IMR-90 (cell line): ENCODE measurements at places on chromosomes 3 and 15. TPM values are rescaled to one million over a fixed set of nuclear protein-coding genes. Genes with fewer than 3 reads are reported as not detected.

- H3K27me3 ChIP-seq = no peaks in the 10 kb centered on the region
- peaks cover 21% of the 10 kb centered on the region for H3K36me3 ChIP-seq
- peak overlapping the region; percentile 41 for H3K27ac ChIP-seq
- H3K4me3 ChIP-seq = no peak overlapping the region
- H3K4me1 ChIP-seq = peaks cover 24% of the 10 kb centered on the region
- DNase-seq = peak; percentile 99
Observed at GRCh38 chr3:138078901-138079344, 36.5 kb downstream of the DZIP1L start.

- no peaks in the 10 kb centered on the region for H3K36me3 ChIP-seq
- no peak overlapping the region for H3K27ac ChIP-seq
- peaks cover 1% of the 10 kb centered on the region; the same call in 1 of the 2 replicates for H3K27me3 ChIP-seq
- DNase-seq = peak; percentile 76
Observed at GRCh38 chr3:56702490-56703315, 19.6 kb upstream of the TASOR start.

DNA sequence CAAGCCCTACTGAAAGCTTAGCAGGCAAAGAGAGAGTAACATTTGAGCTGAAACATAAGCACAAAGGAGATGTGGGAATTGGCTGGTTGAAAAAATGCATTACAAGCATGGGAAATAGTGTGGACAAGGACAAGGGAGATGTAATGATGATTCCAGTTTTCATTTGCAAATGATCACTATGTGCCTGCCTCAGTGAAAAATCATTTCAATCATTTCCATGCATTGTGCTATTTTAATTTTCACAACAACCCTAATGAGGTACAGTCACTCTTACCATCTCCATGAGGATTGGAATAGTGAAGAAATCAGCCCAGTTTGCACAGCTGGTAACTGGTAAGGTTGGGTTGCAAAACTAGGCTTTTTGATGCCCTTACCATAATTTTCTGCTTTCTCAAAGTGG, 123.2 kb downstream of the ARNT2 start:
- no peak for DNase-seq
- H3K27me3 ChIP-seq = no peaks in the 10 kb centered on the region
- peaks cover 22% of the 10 kb centered on the region for H3K4me1 ChIP-seq

GRCh38 chr3:64861684-64862083, 173.9 kb upstream of the ADAMTS9 start:
- no peak overlapping the region for H3K4me3 ChIP-seq
- no peaks in the 10 kb centered on the region for H3K27me3 ChIP-seq
- no peak for DNase-seq
- H3K4me1 ChIP-seq = peaks cover 2% of the 10 kb centered on the region; the same call in 1 of the 2 replicates

Gene HIGD2B
- not detected in 2 replicates for polyA plus RNA-seq

Gene PYDC2
- not detected in 2 replicates for polyA plus RNA-seq

DNA sequence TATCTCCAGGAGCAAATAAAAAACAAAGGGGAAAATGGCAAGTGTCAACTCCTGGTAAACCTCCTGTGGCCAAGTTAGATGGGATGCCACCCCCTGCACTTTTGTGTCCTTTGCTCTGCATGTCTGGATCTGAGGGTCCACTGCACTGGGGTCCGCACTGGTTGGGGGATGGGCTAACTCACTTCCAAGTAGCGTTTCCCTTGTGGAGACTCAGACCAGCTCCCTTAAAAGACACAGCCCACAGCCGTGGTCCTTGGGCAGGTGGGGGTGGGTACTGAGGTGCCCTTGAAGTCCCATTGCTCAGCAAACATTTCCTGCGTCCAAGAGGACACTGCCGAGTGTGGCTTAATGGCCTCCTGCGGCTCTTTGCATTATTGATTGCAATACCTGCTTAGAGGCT, 188.2 kb downstream of the MEGF11 start:
- no peaks in the 10 kb centered on the region for H3K4me1 ChIP-seq
- DNase-seq = no peak
- H3K27ac ChIP-seq = no peak overlapping the region
- H3K27me3 ChIP-seq = peaks cover 24% of the 10 kb centered on the region
- no peaks in the 10 kb centered on the region for H3K36me3 ChIP-seq

DNA sequence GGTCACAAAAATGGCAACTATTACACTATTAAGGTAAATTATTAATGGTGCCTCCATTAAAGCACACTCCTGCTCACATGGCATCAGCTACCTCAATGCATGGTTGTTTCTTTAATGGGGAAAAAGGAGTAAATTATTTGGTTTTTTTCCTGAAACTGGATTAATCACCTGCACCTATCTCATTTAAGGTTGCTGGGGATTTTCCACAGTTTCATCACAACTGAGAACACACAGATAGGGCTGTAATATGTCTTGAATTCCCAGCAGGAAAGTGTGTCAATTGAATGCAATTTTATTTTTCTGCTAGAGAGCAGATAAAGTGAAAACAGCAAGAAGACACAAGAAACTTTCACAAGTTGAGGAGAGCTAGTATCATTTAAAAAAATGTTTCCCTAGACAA, 36.4 kb downstream of the RFTN1 start:
- peaks cover 36% of the 10 kb centered on the region for H3K4me1 ChIP-seq
- no peak overlapping the region for H3K4me3 ChIP-seq
- H3K27ac ChIP-seq = peak overlapping the region; percentile 74; the same call in 1 of the 2 replicates
- H3K27me3 ChIP-seq = no peaks in the 10 kb centered on the region
- peak; percentile 57 for DNase-seq

DNA sequence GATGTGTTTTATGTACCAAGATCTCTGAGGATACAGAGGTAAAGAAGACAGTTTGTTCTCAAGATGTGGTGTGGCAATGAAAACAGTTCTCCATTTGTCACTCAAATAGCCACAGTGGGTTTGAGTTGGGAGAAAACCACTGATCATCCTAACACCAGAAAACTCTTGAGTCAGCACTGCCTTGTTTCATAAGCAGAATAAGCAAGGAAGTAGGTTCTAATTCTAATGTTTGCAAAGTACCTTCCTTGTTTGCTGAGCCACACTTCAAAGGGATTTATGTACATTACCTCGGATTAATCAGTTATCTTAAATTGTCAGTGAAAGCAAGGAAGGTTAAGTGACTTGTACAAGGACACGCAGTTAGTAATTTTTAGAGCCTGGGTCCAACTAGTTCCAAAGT, 107.8 kb upstream of the BOC start:
- H3K4me3 ChIP-seq = no peak overlapping the region
- peaks cover 27% of the 10 kb centered on the region for H3K27me3 ChIP-seq
- peaks cover 9% of the 10 kb centered on the region for H3K4me1 ChIP-seq
- no peak for DNase-seq
- H3K27ac ChIP-seq = no peak overlapping the region

- H3K27ac ChIP-seq = no peak overlapping the region
- no peaks in the 10 kb centered on the region for H3K4me1 ChIP-seq
- no peaks in the 10 kb centered on the region for H3K27me3 ChIP-seq
- no peaks in the 10 kb centered on the region for H3K36me3 ChIP-seq
Observed at GRCh38 chr3:138493804-138494606, 59.6 kb downstream of the ESYT3 start.

DNA sequence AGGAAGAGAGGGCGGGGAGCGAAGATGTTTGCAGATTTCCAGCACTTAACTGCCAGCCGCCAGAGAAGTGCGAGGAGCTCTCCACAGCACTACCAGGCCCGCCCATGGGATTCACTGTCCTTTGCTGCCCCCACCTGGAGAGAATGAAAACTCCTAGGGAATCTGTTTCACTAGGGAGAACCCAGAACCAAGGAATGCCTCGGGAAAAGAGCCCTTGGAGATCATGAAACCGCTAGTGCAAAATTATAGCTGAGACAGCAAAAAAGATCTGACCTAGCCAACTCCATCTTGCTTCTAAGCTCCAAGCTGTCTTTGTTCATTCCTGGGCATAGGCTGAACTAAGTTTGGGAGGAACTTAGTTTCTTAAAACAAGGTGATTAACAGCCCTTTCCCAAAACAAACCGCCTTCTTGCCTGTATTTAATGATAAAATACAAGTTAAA, 82.6 kb upstream of the GCNT3 start:
- H3K4me1 ChIP-seq = no peaks in the 10 kb centered on the region
- DNase-seq = peak; percentile 81
- no peaks in the 10 kb centered on the region for H3K36me3 ChIP-seq
- no peak overlapping the region for H3K4me3 ChIP-seq
- no peak overlapping the region for H3K27ac ChIP-seq
- peaks cover 8% of the 10 kb centered on the region for H3K27me3 ChIP-seq

DNA sequence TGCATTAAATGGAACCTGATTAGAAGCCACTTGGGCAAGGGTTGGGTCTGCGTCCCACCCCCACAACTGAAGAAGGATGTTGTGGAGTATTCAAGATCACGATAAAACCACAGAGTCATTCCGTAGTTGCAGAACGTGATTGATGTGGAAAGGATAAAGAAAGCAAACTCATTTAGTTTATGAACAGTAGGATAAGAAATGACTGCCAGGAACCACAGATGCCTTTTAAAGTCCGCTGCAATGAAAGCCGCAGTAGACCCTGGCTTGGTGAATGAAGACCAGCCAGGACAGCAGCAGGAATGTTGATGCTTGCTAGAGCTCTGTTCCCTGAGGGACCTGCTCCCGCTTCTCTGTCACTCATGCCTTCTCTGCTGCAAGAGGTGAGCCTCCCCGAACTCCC, 111.5 kb downstream of the GABRG3 start:
- H3K4me1 ChIP-seq = no peaks in the 10 kb centered on the region
- no peaks in the 10 kb centered on the region for H3K27me3 ChIP-seq
- H3K4me3 ChIP-seq = no peak overlapping the region
- H3K27ac ChIP-seq = no peak overlapping the region
- no peak for DNase-seq
- no peaks in the 10 kb centered on the region for H3K36me3 ChIP-seq

GRCh38 chr15:90225504-90226234, 8.1 kb downstream of the CIB1 start:
- H3K27me3 ChIP-seq = no peaks in the 10 kb centered on the region
- peaks cover 58% of the 10 kb centered on the region for H3K36me3 ChIP-seq
- no peak overlapping the region for H3K4me3 ChIP-seq

Gene IDH2
- 84.2 and 84.9 TPM in 2 replicates for polyA plus RNA-seq

GRCh38 chr3:65112751-65113300, 425.0 kb upstream of the ADAMTS9 start:
- no peak overlapping the region for H3K4me3 ChIP-seq
- no peak for DNase-seq
- no peaks in the 10 kb centered on the region for H3K4me1 ChIP-seq
- no peak overlapping the region for H3K27ac ChIP-seq
- peaks cover 3% of the 10 kb centered on the region; the same call in 1 of the 2 replicates for H3K27me3 ChIP-seq
- H3K36me3 ChIP-seq = no peaks in the 10 kb centered on the region

Gene RPSA
- 2,710 and 2,851 TPM in 2 replicates for polyA plus RNA-seq

GRCh38 chr3:177735431-177735830, 538.1 kb upstream of the TBL1XR1 start:
- peaks cover 5% of the 10 kb centered on the region for H3K4me1 ChIP-seq
- H3K36me3 ChIP-seq = no peaks in the 10 kb centered on the region
- no peak overlapping the region for H3K4me3 ChIP-seq
- no peak overlapping the region for H3K27ac ChIP-seq

DNA sequence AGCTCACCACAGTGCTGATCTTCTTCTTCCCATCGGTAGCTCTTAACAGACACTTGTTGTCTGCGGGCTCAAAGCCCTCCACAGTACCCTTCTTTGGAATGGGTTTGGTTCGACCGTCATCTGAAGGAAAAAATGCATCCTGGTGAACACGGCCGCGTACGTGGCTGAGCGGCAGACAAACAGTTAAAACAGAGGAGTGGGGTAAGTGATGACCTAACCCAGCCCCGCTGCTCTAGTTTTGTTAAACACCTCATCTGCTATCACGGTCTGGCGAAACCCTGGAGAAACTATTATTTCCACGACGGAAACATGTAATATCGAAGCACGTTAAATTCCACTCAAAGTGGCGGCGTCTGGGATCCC, 725 bp downstream of the SRP14 start:
- peak overlapping the region; percentile 83 for H3K4me3 ChIP-seq
- H3K27ac ChIP-seq = peak overlapping the region; percentile 98
- H3K36me3 ChIP-seq = peaks cover 21% of the 10 kb centered on the region

DNA sequence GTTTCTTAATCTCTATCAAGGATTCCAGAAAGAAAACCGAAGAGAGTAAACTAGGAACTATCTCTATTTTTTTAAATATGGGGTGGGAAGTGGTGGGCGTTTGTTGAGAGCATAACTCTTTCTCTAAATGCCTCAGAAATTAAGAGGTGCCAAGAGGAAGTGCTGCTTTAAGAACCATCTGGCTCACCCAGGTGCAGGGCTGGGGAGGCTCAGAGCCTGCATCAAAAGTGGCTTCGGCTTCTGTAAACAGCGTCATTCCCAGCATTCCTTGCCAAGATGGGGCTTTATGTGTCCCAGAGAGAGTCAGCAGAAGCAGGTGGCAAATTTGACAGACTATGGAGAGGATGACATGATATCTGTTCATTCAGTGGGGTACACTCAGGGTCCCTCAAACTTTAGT, 123.3 kb upstream of the BFSP2 start:
- DNase-seq = no peak
- no peak overlapping the region for H3K4me3 ChIP-seq
- H3K27ac ChIP-seq = no peak overlapping the region

Gene TICRR
- 4.0 and 4.2 TPM in 2 replicates for polyA plus RNA-seq

GRCh38 chr3:119195151-119195476, 21.7 kb downstream of the UPK1B start:
- H3K27me3 ChIP-seq = no peaks in the 10 kb centered on the region
- H3K4me1 ChIP-seq = peaks cover 12% of the 10 kb centered on the region
- H3K4me3 ChIP-seq = no peak overlapping the region
- H3K27ac ChIP-seq = peak overlapping the region; percentile 90
- H3K36me3 ChIP-seq = no peaks in the 10 kb centered on the region

- no peak overlapping the region for H3K4me3 ChIP-seq
- no peaks in the 10 kb centered on the region for H3K36me3 ChIP-seq
- H3K27me3 ChIP-seq = no peaks in the 10 kb centered on the region
- DNase-seq = no peak
- H3K27ac ChIP-seq = no peak overlapping the region
Observed at GRCh38 chr3:84724877-84725276, 233.9 kb upstream of the CADM2 start.

GRCh38 chr3:126607214-126607908, 47.6 kb downstream of the TXNRD3 start:
- H3K27ac ChIP-seq = no peak overlapping the region
- DNase-seq = peak; percentile 77
- 0 out of 2 replicates have a peak, but pooled peaks cover 2% of the 10 kb centered on the region for H3K27me3 ChIP-seq

- DNase-seq = no peak
- peaks cover 4% of the 10 kb centered on the region for H3K4me1 ChIP-seq
- H3K27me3 ChIP-seq = peaks cover 2% of the 10 kb centered on the region; the same call in 1 of the 2 replicates
Observed at GRCh38 chr15:69467636-69468035, 15.0 kb downstream of the RPLP1 start.

DNA sequence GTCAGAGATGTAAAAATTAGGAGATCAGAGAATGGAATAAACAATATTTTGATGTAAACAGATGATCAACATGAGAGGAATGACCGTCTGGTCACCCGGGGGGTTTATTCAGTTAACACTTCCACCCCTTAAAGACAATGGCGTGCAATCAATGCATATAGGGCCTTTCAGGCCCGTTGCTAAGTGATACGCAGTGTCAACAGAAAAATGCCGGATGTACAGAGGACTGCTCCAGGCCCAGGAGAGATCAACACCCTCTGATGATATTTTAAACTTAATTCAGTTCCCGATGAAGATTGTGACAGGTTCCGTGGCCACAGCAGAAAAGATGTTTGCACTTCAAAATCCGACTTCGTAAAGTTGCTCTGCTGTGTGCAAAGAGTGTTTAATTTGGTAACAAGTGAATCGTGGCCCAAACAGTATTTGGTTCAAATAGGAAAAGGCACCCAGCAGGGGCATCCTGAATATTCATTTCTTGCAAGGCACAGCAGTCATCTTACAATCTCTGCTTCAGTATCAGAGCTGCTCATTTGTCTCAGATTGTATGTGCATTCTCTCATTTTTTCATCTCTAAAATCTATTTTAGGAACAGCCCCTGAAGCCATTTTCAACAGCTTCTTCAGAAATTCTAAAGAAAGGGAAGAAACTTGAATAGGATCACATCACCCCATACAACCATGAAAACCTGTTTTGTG, 72.6 kb downstream of the FOXB1 start:
- no peaks in the 10 kb centered on the region for H3K4me1 ChIP-seq
- no peak overlapping the region for H3K27ac ChIP-seq
- H3K4me3 ChIP-seq = no peak overlapping the region
- no peaks in the 10 kb centered on the region for H3K36me3 ChIP-seq
- DNase-seq = no peak
